Fibroblast of lung (primary cell): ENCODE measurements at places on chromosomes 5 and 9. TPM values are rescaled to one million over a fixed set of nuclear protein-coding genes. Genes with fewer than 3 reads are reported as not detected.

DNA sequence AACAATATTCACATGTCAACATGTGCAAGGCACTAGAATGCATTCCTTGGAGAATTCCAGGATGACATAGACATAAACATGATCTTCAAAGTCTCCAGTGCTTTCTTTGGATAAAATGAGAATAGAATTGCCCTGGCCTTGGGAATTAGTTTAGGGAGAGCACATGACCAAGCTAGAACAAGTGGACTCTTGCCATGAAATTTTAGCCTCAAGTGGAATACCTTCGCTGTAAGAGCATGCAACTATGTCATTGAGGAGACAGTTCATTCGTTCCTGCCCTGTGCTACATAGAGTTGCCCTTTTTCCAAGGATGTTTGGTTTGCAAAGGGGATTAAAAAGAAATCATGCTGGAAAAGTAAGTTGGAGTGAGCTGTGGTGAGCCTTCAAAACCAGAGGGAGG lies 42.7 kb downstream of the ZFAND5 start:
- peak; percentile 20 for DNase-seq

- no peak for DNase-seq
Observed at GRCh38 chr9:32351845-32352244, 32.6 kb upstream of the ACO1 start.

- DNase-seq, result no peak
Observed at GRCh38 chr9:133844881-133845410, 106.8 kb upstream of the SARDH start.

DNA sequence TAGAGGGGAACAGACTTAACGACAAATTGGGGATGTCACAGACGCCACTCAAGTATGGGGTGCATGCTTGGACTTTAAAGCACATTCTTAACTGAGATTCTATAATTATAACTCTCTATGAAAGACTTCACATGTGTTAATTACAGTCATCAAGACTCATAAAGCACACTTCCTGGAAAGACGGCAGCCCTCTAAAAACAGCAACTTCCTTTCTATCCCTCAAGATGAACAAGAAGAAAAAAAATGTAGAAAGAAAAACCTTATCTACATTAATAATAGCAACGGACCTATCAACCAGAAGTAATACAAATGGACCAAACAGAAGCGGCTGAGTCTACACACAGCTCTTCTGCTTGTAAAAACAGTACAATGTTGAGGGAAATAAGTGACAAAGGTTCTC lies 21.2 kb downstream of the GNAQ start:
- no peak for DNase-seq

DNA sequence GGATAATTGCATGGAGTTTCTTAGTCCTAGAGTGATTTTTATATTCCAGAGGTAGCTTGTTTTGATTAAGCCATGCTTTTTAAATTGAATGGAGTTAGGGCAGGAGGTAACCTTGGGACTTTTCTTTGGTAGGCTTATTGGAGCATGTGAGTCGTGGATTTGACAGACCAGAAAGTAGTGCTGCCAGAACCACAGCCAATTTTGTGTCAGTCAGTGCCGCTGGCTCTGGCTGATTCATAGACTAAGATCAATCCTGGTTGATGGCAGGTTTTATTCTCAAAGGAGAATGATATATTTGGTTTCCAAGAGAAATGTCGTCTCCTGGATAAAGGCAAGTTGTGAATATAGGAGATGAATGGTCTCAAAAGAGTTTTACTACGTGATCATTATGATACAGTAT lies 20.3 kb downstream of the RAI14 start:
- DNase-seq, result peak; percentile 80

GRCh38 chr5:41115281-41115680 lies 44.1 kb upstream of the MROH2B start:
- DNase-seq, result peak; percentile 84

DNA sequence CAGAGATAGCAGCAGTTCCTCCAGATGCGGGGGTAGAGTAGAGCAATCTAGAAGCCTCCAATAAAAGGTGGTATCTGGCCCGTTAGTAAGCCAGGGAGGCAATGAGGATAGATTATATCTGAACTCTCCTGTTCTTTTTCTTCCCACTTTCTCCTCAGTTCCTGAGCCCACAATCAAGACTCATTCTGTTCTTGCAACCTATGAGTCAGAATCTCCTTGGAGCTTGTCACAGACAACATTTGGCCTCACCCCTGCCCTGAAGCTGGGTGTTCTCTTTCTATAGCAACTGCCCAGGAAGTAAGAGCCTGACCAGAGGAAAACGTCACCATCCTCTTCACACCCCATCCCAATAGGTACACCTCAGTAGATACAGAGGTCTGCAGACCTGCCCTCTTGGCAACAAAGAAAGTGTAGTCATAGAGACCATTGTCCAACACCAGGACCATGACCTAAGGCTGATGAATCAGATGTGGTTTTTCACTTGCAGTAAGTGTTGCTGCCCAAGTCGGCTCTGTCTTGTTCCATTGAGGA lies 76.3 kb upstream of the PCA3 start:
- peak; percentile 78 for DNase-seq

DNA sequence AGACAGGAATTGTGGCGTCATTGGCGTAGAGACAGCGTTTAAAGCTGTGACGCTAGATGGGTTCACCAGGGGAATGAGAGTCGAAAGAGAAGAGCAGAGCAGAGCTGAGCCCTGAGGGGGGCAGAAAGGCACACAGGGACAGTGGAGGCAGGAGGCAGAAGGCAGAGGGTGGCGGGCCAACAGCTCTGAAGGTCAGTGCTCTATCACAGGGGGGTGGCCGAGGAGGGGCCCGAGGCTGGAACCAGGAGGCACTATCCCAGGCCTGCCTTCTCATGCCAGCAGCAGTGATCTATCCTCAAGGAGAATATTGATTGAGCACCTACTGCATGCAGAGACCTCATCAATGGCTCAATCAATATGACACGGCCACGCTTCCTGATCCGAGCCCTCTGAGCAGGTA lies 132.4 kb downstream of the KCNIP1 start:
- no peak for DNase-seq

DNA sequence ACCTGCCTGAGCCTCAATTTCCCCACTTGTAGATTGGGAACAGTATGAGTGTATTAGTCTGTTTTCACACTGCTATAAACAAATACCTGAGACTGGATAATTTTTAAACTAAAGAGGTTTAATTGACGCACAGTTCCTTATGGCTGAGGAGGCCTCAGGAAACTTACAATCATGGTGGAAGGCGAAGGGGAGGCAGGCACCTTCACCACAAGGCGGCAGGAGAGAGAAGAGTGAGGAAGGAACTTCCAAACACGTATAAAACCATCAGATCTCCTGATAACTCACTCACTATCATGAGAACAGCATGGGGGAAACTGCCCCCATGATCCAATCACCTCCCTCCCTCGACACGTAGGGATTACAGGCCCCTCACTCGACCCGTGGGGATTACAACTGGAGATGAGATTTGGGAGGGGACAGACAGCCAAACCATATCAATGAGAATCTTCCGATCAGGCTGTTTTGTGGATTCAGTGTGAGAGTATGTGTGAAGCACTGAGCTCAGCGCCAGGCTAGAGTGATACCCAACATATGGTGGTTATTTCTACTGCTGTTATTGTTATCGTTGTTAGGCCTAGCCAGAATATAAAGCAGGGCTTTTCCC lies 14.6 kb upstream of the LMX1B start:
- no peak for DNase-seq

DNA sequence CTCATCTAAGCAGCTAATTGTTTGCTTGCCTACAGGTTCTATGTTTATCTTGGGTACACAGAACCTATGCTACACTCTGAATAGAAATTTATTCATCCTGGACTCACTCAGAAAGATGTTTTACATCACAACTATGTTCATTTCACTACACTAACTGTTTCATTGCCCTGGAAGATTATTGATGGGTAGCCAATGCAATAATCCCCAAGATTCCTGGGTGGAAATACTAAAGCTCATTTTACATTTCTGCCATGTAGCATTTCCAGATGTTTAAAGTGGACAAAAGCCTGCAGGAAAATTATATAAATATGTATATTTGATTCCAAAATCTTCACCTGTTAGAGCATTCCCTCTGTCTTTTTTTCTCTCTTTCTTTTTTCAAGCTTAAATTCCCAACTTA lies 51.9 kb upstream of the IL7R start:
- DNase-seq, result no peak

- no peak for DNase-seq
Observed at GRCh38 chr5:34847056-34847455, 8.1 kb downstream of the TTC23L start.

DNA sequence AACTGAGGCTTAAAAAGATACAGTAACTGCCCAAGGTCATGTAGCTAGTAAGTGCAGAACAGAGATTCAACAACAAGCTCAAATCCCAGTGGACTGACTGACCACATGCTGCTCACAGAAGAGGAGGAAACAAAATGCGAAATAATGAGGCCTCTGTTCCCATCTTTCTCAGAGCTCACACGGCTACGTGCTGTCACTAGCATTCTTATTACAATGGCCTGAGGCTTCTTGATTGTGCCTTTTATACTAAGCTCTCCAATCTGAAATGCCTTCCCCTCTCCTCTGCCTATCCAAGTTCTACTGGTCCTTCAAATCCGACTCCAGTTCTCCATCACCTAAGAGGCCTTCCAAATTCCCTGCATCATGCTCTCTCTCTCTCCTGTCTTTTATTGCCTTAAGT lies 26.0 kb downstream of the SGTB start:
- DNase-seq, result no peak

DNA sequence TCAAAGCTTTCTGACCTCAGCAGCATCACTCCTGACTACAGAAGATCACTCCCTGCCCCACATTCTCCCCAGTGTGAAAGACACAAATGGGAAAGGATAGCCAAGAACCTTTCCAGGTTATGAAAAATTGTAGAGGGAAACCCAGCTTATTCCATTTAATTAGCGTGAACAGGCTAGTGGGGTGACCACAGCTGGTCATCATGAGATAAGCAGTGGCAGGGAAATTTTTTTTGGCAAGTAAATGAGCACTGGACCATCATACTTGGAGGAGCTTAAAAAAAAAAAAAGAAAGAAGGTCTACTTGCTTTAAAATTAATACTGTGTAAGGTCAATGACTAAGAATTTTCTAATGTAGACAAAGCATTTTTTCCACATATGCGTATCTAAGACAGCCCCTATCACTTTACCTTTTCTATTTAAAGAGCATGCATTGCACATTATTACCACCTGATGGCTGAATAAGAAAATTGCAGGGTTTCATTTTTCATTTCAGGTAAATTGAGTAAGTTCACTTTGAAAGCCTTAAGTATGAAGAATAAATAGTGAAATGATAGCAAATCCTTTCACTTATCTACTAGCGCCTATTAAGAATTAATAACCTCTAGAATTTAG lies 123.6 kb downstream of the ELAVL2 start:
- DNase-seq, result no peak

The C5orf58 gene
- total RNA-seq, result not detected in 2 replicates

The NSG2 gene
- total RNA-seq, result not detected in 2 replicates

The IFNA21 gene
- not detected in 2 replicates for total RNA-seq

The C5orf52 gene
- not detected in 2 replicates for total RNA-seq

The COL27A1 gene
- total RNA-seq, result 3.6 and 5.4 TPM in 2 replicates

The DMGDH gene
- total RNA-seq, result 7.7 and 7.9 TPM in 2 replicates
